ENCODE measurements at places on chromosomes 1 and 21.

- DNase-seq = no peak
These were observed 267.8 kb downstream of the C1orf94 start for GRCh38 chr1:34444516-34444915.

DNA sequence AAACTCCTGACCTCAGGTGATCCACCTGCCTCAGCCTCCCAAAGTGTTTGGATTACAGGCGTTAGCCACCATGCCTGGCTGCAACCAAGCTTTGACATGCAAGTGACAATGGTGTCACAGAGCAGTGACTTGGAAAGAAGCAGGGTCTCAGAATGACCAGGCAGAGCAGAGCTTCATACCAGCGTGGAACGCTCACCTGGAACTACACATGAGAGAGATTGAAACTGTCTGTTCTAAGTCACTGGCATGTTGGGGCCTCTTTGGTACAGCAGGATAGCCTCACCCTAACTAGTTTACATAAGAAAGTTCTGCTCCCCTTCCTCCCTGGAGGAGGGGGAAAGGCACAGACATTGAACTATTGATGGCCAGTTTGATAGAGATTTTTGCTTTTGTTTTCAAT lies 47.5 kb upstream of the ITPKB start:
- no peak for DNase-seq

DNA sequence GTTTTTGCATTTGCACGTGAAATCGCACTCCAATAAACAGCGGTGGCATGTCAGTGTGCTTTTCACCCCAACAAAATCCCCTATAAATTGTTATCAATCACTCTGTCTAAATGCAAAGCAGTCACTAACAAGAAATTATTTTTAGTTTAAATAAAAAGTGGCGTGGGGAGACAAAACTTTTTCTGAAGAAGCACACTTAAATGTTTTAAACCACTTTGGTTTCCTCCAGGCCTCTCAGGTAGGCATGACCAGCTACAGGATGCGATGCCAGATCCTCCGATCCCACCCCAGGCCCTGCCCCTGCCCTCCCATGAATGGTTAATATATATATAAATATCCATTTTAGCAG lies 3.6 kb downstream of the FMO1 start:
- no peak for DNase-seq

GRCh38 chr1:109773900-109774485 lies 10.3 kb upstream of the EPS8L3 start:
- DNase-seq = no peak

GRCh38 chr1:50110656-50111055 lies 1.9 kb downstream of the ELAVL4 start:
- DNase-seq = no peak

- DNase-seq = no peak
These were observed 239.3 kb downstream of the ASTN1 start for GRCh38 chr1:176925223-176925622.

DNA sequence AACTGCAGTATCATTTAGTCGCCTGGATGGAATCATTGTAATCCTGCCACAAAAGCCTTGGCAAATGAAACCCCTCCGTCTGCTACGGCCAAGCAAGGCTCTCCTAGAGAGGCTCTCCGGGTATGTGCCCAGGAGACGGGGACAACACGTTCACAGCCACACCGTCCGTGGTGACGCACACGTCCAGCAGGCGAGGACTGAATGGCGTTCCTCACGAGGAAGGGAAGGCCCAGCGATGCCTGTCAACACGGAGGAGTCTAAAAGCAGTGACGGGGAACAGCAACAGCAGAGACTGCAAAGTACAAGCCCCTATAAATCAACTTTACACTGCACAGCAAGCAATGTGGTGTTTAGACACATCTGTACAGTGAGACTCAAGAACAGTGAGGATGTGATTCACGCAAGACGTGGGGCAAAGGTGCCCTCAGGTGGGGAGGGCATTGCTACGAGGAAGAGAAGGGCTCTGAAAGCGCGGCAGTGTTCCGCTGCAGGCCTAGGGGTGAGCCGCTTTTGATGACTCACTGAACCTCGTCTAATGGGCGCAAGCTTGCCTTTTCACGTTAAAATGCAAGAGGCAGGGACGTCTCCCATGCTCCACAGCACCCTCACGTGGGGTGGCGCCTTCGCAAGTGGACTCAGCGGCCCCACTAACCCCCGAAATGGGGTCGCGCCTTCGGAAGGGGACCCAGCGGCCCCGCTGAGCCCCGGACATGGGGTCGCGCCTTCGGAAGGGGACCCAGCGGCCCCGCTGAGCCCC lies 6.8 kb downstream of the WRAP73 start:
- DNase-seq = no peak

DNA sequence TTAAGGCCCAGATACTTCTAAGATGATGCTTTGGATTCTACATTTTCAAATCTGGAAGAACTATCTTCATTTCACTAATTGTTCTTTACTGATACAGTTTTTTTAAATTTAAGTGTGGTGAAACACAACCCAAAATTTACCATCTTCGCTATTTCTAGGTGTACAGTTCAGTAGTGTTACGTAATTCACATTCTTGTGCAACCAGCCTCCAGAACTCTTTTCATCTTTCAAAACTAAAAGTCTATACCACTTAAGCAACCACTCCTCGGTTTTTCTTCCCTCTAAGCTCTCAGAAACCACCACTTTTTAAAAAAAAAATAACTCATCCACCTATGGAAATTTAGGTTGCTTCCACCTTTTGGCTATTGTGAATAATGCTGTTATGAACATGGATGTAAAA lies 220.7 kb downstream of the PDE4B start:
- no peak for DNase-seq

DNA sequence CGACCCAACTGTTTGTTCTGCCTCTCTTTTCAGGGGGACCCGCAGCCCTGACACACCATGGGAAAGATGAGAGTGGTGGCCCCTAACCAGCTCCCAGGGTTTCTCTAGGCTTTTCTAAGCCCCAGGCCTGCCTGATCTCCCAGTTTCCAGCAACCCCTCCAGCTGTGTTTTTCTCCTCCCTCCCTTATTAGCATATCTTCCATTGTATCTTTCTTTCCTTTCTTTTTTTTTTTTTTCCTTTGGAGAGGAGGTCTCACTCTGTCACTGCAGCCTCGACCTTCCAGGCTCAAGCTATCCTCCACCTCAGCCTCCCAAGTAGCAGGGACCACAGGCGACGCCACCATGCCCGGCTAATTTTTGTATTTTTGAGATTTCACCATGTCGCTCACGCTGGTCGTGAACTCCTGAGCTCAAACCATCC lies 1.8 kb upstream of the CERS2 start:
- DNase-seq = no peak

DNA sequence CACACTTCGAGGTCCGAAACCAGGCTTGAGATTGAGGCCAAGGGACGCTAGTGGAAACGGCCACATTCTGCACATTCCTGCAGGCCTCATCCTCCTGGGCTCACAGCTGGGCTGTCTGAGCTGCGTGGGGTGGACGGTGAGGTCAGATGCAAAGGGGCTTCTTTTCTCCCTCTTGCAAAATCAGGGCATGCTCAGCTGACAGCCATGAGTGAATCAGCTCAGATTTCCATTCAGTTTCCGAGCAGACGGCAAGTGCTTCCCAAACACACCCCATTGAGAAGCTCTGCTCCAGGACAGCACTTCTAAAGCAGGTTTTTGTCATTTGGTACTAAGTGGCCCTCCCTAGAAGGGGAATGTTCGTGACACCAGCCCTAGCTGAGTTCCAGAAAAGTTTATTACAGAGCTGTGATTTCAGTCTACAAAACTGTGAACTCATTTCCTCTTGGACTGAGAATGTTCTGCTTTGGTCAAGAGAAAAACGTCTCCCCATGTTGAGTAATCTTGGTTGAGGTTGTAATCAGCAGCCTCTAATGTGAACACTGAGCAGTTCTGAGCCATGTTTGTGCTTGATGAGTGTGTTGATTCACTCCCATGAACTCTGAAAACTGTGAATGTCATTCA lies 10.0 kb downstream of the PDPN start:
- no peak for DNase-seq

- DNase-seq = no peak
These were observed 6.6 kb upstream of the FCGR2A start for GRCh38 chr1:161498646-161499045.

GRCh38 chr21:36431252-36431651 lies 46.1 kb downstream of the CHAF1B start:
- DNase-seq = no peak

DNA sequence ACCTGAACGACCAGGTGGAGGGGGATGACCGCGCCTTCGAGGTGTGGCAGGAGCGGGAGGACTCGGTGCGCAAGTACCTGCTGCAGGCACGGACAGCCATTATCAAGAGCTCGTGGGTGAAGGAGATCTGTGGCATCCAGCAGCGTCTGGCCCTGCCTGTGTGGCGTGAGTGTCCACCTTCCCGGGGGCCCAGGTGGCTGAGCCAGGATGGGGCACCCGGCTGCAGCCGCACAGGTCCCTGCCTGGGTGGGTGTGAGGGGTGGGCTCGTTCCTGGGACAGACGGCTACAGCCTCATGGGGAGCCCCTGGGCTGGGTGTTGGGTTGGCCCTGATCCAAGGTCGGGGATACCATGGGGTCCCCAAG lies 65.2 kb downstream of the TRIM11 start:
- no peak for DNase-seq

DNA sequence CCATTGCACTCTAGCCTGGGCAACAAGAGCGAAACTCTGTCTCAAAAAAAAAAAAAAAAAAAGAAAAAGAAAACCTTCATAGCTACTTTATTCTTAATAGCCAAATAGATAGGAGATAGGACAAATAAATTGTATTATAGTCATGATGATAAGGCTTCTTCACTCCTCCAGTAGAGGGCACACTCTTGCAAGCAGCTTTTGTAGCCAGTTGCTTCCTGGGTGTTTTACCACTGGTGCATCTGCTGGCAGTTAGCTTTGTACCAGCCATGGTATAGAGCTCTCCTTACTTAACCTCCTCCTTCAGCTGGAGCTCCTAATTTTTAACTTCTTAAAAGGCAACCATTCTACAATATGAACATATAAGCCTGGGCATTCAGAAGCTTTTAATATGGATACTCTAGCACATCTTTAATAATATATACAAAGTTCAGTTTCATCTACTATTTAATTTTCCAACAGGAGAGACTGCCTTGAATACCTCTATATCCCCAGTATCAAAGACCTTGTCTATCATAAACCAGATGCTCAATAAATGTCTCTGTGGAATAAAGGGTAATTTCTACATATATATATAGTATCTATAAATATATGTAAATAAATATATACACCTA lies 35.8 kb downstream of the EVI5 start:
- DNase-seq = no peak

DNA sequence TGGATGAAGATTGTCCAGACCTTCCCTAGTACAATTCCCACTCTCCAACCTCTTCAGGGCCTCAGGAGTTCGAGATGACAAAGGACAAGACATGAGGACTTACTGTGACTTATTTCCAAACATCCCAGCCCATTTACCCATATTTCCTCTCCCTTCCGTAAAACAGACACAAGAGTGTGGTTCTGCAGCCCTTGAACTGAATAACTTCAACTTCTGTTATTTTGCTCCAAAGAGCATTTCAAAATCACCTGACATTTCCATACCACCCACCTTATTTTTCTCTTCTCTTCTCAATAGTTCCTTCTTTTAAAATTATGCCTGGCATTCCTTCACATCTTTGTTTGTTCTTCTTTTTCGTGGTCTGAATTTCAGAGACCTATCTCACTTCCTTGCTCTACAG lies 8.7 kb upstream of the OR10K2 start:
- no peak for DNase-seq

GRCh38 chr1:40438391-40439015 lies 11.8 kb upstream of the ZFP69B start:
- no peak for DNase-seq

- no peak for DNase-seq
These were observed 29.1 kb downstream of the B3GALT2 start for GRCh38 chr1:193157360-193157759.

GRCh38 chr21:44920694-44921604 lies at the start of gene ITGB2:
Gene ITGB2, minus strand, starts transcription at chr21:44920899. Its CDS starts 10,117 bp downstream, at chr21:44910782.
- DNase-seq = no peak

DNA sequence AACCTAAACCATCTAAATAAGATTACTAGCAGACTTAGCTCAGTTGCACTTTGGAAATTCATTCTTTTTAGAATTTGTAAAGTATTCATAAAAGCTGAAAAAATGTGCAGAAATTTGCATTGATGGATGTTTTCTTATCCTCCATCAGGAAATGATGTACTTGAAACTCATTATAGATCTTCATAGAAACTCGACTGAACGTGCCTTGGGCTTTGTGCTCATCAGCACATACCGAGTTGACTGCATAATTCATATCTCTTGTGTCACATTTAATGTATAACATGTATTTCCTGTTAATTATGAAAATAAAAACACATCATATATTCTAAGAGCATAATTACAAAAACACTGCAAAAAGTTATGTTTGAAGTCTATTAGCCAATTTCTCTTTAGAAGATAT lies 290.9 kb upstream of the NR5A2 start:
- DNase-seq = no peak

GRCh38 chr1:55118651-55119329 lies 79.4 kb downstream of the PCSK9 start:
- DNase-seq = no peak

- DNase-seq = no peak
These were observed 198.5 kb downstream of the DYRK1A start for GRCh38 chr21:37564924-37565529.

DNA sequence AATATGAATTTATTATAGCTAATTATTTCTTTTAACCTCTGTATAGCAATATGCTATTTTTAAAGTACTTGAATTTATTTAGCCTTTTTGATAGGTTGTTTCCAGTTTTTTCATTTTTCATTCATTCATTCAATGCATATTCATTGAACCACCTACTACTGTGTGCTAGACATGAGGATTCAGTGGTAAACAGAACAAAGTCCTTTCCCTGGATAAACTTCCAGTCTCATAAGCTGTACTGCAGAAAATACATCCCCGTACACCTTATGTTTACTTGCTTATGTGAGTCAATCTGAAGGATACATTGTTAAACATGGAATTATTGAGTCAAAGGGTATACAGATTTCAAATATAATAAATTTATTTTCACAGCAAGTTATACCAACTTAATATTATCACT lies 21.9 kb downstream of the AGL start:
- no peak for DNase-seq

Data from hypothalamus (tissue), 51 donors.